Naive thymus-derived CD8-positive, alpha-beta T cell (primary cell): ENCODE measurements at places on chromosomes 1 and 21. TPM values are rescaled to one million over a fixed set of nuclear protein-coding genes. Genes with fewer than 3 reads are reported as not detected.

HMGCS2 gene
- not detected for total RNA-seq

- no peak for DNase-seq
These were observed 75.2 kb upstream of the NEK2 start for GRCh38 chr1:211750599-211750998.

- DNase-seq: no peak
These were observed 124.3 kb downstream of the NOS1AP start for GRCh38 chr1:162193815-162194214.

DNA sequence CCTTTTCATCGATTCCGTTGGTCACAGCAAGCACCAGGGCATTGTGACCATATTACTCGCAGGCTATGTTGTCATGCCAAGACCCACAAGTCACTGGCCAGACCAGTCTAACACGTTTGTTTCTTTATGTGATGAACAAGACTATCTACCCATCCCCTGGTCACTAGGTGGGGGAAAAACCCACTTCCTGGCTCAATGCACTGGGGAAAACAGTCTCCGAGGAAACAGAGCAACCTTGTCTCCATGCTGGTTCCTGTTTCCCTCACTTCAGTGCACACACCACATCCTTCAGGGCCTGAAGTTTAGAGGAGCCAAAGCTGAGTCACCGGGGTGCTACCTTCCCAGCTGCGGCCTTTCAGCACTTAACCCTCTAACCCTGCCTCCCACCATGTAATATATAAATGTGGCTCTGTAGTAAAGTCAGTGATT is 20.9 kb downstream of the ERICH3 start:
- DNase-seq: no peak

GRCh38 chr1:152855661-152856060 is 4.1 kb upstream of the LCE7A start:
- DNase-seq: no peak
